ENCODE measurements at places on chromosomes 6 and 20. TPM values are rescaled to one million over a fixed set of nuclear protein-coding genes. Genes with fewer than 3 reads are reported as not detected.

DNA sequence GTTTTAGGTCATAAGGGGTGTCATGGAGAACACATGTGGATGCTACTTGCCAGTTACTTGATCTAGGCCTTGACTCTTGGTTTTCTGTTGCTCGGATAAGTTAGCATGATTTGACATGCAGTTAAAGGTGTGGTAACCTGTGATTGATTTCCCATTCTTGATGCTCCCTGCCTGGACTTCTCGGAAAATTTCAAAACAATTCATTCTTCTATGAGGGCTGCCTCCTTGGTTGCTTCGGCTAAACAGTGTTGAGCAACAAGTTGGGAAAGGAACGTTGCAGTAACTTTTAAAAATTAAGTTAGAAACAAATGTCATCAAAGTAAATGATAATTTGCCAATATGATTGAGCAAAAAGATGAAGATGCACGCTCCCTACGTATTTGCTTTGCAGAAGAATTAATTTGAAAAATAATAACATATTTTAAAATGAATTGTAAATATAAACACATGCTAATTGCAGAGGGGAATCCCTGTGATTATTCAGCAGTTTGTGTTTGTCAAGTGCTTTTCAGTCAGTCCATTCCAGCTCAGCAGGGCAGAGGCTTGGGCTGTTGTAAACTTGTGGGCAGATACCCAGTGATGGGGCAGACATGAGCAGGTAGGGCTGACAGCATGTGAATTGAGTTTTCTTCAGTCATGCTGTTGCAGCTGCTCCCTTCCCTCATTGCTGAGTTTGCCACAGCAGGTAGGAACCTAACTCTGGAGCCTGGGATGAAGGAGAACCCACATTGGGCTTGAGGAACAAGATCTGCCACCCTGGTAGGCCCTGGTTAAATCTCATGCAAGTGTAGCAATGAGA lies 110.2 kb downstream of the ESR1 start:
- DNase-seq = no peak

DNA sequence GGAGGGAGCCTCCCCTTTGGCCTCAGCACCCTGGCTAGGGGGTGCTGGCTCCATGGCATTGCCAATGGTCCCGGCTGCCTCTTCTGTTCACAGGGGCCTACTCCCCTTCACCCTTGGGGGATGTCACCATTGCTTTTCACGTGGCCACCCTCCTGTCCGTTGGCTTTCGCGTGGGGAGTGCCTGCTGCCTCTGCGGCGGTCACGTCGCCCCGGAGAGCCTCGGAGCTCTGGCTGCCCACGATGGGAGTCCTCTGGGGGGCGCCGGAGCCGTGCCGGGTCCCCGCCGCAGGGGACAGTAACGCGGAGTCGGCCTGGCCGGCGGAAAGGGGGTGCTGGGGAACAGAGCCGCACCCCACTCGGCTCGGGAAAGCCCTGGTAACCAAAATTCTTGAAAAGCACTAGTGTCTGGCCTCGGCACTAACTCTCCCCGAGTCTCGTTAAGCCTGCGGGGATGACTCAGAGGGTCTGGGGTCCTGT lies 661 bp upstream of the HEBP2 start:
- no peak for DNase-seq

- DNase-seq = no peak
Measured at GRCh38 chr20:62158088-62158400, 14.5 kb downstream of the SS18L1 start.

DNA sequence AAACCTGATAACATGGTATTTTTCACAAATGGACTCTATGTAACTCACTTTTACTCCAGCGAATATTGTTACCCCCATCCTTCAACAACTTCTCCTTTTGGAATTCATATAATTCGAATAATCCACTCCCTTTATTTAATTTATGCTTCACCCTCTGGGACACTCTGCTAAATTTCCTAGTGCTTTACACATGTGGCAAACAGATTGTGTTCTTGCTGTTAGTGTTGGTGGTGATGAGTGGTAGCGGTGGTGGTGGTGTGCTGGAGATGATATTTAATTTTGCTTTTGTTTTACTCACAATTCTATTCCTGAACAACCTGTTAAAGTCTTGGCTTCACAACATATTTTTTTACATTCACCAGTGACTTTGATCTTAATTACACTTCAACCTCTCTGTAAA lies 32.8 kb downstream of the HTR1B start:
- DNase-seq = no peak

GRCh38 chr6:136718476-136718875 lies 73.8 kb downstream of the MAP3K5 start:
- DNase-seq = no peak

The PRRT1 gene
- 0.83 TPM for total RNA-seq

DNA sequence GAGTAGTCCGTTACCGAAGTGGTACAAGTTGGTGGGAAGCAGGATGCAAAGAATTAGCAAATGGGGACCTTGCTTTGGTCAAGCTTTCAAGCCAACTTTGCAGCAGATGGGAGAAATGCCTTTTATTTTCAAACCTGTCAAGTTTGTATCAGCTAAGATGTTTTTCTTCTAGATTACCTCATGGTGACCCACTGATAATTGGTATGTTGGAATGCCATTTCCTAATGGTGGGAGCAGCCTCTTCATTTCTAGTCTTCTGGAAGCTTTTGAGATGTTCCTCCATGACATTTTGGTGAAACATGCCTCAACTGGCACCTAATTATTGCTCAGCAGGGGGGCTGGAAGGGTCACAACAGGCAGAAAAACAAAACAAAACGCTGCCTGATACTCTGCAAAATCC lies 43.7 kb downstream of the ADNP start:
- no peak for DNase-seq

The MLIP gene
- total RNA-seq = 319 TPM
